ENCODE measurements at places on chromosomes 5 and 9. TPM values are rescaled to one million over a fixed set of nuclear protein-coding genes. Genes with fewer than 3 reads are reported as not detected.

Gene ANKRD31
- total RNA-seq: 0.64 TPM

Gene ZNF346
- 22.0 TPM for total RNA-seq

DNA sequence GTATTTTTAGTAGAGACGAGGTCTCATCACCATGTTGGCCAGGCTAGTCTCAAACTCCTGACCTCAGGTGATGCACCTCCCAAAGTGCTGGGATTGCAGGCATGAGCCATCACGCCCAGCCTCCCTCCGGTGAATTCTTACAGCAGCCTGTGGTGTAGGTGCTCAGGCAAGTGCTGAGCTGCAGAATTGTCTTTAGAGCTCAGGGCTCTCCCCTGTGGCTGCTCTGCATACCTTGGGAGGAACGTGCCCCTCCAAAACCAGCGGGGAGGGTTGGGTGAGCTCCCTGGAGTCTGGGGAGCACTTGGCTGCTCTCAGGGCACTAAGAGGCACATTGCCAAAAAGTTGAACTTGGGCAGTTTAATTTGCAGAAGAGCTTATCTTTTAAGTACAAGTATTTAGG lies 29.4 kb downstream of the SECISBP2 start:
- no peaks in the 10 kb centered on the region for H3K27me3 ChIP-seq
- peaks cover 15% of the 10 kb centered on the region for H3K4me1 ChIP-seq
- no peak for DNase-seq
- H3K36me3 ChIP-seq: peaks cover 80% of the 10 kb centered on the region
- H3K27ac ChIP-seq: no peak overlapping the region

Gene CYSRT1
- total RNA-seq: 0.58 TPM

DNA sequence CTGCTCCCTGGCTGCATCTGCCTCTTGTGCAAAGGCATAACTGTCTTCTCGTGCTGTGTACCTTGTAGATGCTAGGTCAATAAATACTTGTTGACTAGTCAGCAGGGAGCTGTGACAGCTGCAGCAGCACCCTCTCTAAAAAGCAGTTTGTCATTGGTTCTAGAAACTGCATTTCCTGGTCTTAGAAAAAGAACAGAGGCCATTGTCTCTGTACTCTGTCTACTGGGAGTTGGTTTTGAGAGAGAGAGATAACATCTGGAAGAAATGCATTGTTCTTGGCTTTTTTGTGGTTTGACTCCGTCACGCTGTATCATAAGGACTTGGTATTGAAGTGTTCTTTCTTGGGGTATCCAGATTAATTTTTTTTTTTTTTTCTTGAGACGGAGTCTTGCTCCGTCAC lies 32.3 kb downstream of the SH3GLB2 start:
- H3K36me3 ChIP-seq: peaks cover 70% of the 10 kb centered on the region
- H3K4me1 ChIP-seq: no peaks in the 10 kb centered on the region
- H3K4me3 ChIP-seq: no peak overlapping the region
- no peak for DNase-seq
- no peak overlapping the region for H3K27ac ChIP-seq

GRCh38 chr5:2750026-2750757 lies 1.3 kb downstream of the IRX2 start:
- DNase-seq: no peak
- no peaks in the 10 kb centered on the region for H3K27me3 ChIP-seq
- H3K27ac ChIP-seq: no peak overlapping the region
- no peak overlapping the region for H3K4me3 ChIP-seq

Gene RECK
- total RNA-seq: 3.7 TPM

DNA sequence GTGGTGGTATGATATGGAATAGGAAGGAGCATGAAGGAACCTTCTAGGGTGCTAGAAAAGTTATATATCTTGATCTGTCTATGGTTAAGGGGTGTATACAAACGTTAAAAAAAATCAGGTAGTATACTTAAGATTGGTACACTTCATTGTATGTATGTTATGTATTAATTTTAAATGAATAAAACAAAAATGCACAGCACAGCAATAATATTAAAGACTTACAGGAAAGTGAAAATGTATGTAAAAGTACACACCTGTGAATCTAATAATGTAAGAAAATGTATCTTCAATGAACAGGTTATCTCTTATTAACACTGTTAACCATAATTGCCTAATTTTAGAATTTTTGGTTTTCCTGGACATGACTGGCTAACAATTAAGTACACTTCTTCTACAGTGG lies 77.2 kb downstream of the HMGCR start:
- peaks cover 5% of the 10 kb centered on the region for H3K36me3 ChIP-seq
- no peak overlapping the region for H3K4me3 ChIP-seq
- H3K27me3 ChIP-seq: no peaks in the 10 kb centered on the region
- H3K27ac ChIP-seq: no peak overlapping the region
- H3K4me1 ChIP-seq: no peaks in the 10 kb centered on the region

DNA sequence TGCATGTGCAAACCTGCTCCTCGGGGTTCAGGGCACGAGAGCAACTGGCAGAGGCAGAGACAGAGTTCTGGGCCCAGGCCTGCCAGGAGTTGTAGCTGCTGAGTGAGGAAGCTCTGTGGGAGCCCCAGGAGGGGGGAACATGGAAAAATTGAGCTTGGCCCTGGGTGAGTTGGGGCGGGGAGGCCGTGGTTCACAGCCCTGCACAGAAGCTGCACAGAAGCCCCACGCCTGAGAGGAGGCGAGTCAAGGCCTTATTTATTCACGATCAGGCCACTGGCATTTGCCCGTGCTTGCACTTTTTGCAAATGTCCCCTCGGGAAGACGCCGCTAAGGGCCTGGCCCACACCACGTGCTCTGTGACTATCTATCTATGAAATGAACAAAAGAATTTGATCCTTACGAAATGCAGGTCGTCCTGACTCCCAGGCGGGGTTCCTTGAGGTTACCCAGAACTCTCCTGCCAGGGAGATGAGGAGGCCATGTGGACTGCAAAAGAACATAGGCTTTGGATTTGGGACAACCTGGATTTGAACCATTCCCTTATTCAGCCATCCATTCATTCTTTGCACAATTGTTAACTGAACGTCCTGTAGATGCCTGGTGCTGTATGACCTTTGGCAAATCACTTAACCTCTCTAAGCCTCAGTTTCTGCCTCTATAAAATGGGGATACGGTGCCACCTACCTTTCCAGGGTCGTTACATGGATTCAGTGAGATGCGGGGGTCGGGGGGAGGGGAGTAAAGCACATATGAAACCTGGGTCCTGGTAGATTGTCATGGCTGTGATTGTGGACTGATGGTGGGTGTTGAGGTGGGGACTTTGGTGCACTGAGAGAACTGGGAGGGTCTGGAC lies 17.9 kb downstream of the COL27A1 start:
- no peak for DNase-seq
- H3K27ac ChIP-seq: no peak overlapping the region
- no peak overlapping the region for H3K4me3 ChIP-seq
- no peaks in the 10 kb centered on the region for H3K27me3 ChIP-seq
- no peaks in the 10 kb centered on the region for H3K36me3 ChIP-seq
- H3K4me1 ChIP-seq: no peaks in the 10 kb centered on the region

Gene ACTBL2
- not detected for total RNA-seq

- no peaks in the 10 kb centered on the region for H3K4me1 ChIP-seq
- no peaks in the 10 kb centered on the region for H3K27me3 ChIP-seq
- H3K36me3 ChIP-seq: no peaks in the 10 kb centered on the region
- no peak overlapping the region for H3K27ac ChIP-seq
- no peak for DNase-seq
Measured at GRCh38 chr5:164998590-164998989, 1493.2 kb downstream of the MAT2B start.

- no peak for DNase-seq
- H3K27ac ChIP-seq: no peak overlapping the region
- H3K36me3 ChIP-seq: no peaks in the 10 kb centered on the region
- no peaks in the 10 kb centered on the region for H3K27me3 ChIP-seq
- H3K4me3 ChIP-seq: no peak overlapping the region
Measured at GRCh38 chr9:98241357-98242300, 13.8 kb downstream of the TBC1D2 start.

DNA sequence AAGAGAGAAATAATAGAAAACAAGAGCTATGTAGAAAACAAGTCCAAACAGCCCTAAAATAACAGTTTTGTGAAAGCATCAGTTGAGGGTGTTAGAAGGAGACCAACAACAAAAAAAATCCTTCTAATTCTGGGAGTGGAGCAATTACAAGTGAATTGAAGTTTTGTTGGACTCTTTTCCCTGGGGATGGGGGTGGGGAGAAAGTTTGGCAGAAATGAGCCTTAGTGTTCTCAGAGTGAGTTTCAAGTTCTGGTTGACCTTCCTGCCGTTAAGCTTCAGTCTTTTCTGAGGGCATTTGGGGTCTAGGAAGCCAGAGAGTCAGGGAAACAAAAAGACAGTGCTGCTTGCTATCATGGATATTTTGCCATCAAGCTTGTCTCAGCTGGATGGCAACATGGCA lies 106.3 kb upstream of the TRIM32 start:
- no peak overlapping the region for H3K27ac ChIP-seq
- no peaks in the 10 kb centered on the region for H3K4me1 ChIP-seq
- no peaks in the 10 kb centered on the region for H3K27me3 ChIP-seq
- no peak overlapping the region for H3K4me3 ChIP-seq
- no peaks in the 10 kb centered on the region for H3K36me3 ChIP-seq

DNA sequence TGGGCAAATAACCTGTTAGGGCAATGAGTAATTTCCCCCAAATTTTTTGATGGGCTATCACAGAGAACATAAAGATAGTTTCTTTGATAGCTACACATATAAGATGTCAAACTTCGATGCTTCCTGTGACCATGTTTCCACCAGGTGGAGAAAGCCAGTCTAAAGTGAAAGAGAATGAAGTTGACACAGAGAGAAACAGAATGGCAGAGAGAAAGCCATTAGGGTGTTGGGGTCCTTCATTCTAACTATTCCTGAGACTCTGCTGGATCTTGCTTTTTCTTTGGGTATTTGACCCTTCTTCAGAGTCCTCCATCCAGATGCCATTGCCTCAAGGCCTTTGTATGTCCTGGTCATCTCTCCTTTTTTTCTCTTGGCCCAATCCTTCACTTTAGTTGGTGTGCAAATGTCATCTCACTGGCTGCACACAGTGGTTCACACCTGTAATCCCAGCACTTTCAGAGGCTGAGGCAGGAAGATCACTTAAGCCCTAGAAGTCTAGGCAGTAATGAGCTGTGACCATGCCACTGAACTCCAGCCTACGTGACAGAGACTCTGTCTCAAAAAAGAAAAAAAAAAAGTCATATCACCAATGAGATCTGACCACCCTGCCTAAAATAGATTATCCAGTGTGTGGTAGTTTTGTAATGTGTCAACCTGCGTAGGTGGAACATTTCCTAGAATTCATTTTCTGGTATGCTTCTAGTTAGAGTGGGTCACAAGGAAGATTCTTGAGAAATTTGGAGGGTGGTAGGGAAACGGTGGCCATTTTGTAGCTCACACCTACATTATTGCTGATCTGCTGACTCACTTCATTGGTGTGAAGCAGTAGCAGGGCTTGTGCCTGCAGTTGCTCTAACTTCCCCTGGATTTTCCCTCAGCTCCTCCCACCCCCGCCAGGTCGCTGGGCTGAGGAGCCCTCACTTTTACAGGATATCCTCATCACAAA lies 20.8 kb upstream of the KIF2A start:
- H3K4me3 ChIP-seq: no peak overlapping the region
- H3K27me3 ChIP-seq: no peaks in the 10 kb centered on the region
- peak; percentile 18 for DNase-seq
- no peak overlapping the region for H3K27ac ChIP-seq
- peaks cover 33% of the 10 kb centered on the region for H3K4me1 ChIP-seq

GRCh38 chr5:131589510-131590348 lies 45.3 kb downstream of the RAPGEF6 start:
- DNase-seq: peak; percentile 47
- H3K27me3 ChIP-seq: no peaks in the 10 kb centered on the region
- H3K27ac ChIP-seq: no peak overlapping the region
- H3K4me1 ChIP-seq: peaks cover 19% of the 10 kb centered on the region
- no peak overlapping the region for H3K4me3 ChIP-seq

GRCh38 chr9:69577123-69577522 lies 95.0 kb downstream of the APBA1 start:
- no peaks in the 10 kb centered on the region for H3K27me3 ChIP-seq
- no peaks in the 10 kb centered on the region for H3K4me1 ChIP-seq
- no peak overlapping the region for H3K27ac ChIP-seq
- no peak overlapping the region for H3K4me3 ChIP-seq
- no peak for DNase-seq

Data from CD8-positive, alpha-beta memory T cell (primary cell).